ENCODE measurements at places on chromosomes 4 and X. TPM values are rescaled to one million over a fixed set of nuclear protein-coding genes. Genes with fewer than 3 reads are reported as not detected.

CAMK2D gene
- 70.9 TPM for polyA plus RNA-seq

LEF1 gene
- 73.8 TPM for polyA plus RNA-seq

SLC10A7 gene
- 12.9 TPM for polyA plus RNA-seq

HPGDS gene
- polyA plus RNA-seq: 3.4 TPM

H2BW2 gene
- polyA plus RNA-seq: 1.9 TPM

DNA sequence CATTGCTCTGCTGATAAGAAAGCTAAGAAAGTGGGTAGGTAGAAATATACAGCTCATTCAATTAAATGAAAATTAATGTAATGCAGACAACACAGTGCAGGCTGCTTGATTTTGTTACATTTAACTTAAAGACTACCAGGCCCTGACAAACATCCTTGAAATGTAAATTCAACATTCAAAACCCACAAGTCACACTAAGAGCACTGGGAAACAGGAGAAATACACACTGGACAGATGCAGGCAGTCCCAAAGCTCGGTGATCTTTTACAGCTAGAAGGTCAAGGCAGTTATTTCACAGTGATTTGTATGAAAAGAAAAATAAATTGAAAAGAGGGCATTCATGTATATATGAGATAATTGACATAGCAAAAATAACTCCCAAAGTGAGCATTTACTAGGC, 94.3 kb upstream of the PLAC1 start:
- no peak for DNase-seq
